ENCODE measurements at places on chromosomes 5 and 9.

DNA sequence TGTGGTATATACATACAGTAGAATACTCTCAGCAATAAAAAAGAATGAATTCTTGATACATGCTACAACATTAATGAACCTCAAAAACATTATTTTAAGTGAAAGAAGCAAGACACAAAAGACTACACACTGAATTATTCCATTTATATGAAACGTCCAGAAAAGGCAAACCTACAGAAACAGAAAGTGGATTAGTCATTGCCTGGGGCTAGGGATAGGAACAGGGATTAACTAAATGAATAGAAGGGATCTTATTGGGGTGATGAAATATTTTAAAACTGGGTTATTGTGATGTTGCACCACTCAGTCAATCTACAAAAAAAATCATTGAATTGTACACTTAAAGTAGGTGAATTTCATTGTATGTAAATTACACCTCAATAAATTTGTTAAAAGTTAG, 326.7 kb downstream of the PIK3R1 start:
- DNase-seq = no peak

DNA sequence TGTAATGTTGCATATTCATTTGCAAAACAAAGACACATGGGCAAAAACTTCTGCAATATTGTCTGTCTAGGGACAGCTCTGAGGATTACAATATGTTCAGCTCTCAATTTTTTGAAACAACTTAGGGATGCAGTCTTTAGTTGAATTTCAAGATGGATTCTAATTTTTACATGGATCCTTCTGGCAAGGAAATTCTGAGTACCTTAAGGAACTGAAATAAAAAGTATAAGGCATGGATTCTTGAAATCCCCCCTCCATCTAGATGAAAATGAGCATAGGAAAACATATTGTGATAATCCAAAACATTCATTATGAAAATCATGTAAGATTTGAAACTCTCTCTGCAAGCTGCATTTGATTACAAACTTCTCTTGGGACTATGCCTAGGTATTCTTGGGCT, 568.6 kb downstream of the CETN3 start:
- DNase-seq = no peak

GRCh38 chr5:159041444-159042198, 58.1 kb downstream of the EBF1 start:
- DNase-seq = no peak

DNA sequence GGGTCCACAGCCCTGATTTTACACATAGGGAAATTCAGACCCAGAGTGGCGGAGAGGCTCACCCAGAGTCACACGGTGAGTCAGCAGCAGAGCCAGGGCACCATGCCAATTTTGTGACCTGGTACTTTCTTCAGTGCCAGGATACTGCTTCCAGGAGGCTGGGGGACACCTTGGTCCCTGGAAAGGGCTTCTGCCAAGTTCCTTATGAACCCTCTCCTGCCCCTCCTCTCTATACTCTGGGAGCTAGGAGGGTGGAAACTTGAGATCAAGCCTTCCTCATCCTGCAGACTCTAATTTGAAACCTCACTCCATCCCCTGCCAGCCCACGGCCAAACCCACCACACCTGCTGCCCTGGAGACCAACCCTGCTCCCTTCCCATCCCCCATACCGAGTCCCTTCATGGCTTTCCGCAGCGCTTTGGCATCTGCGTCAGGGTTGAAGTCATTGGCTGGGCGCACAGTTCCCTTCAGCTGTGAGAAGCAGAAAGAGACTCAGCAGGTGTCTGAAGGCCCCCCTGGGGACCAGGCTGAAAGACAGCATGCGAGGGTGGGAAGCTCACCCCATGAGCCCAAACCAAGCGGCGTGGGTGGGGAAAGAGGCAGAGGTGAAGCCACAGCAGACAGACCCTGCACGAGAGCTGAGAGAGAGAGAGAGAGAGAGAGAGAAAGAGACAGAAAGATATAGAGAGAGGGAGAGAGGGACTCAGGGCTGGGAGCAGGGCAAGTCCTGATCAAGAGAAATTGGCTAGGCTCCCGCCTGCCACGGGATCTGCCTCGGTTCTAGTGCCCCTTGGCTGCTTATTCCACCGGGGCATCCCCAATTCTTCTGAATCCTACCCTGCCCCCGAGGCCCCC, 33.5 kb downstream of the ANXA6 start:
- DNase-seq = peak; percentile 47

DNA sequence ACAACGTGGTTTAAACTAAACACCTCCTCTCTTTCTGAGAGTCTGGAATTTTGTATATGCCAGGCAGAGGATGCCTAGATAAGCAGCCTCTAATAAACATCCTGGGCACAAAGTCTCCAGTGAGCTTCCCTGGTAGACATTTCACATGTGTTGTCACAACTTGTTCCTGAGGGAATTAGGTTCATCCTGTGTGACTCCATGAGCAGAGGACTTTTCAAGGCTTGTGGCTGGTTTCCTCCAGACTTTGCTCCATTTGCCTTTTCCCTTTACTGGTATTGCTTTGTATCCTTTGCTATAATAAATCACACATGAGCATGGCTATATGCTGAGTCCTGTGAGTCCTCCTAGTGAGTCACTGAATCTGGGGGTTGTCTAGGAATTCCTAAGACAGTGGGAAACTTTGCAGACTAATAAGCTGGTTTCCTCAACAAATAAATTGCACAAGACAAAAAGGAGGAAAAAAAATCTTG, 77.4 kb downstream of the NR2F1-AS1 start:
- DNase-seq = no peak

DNA sequence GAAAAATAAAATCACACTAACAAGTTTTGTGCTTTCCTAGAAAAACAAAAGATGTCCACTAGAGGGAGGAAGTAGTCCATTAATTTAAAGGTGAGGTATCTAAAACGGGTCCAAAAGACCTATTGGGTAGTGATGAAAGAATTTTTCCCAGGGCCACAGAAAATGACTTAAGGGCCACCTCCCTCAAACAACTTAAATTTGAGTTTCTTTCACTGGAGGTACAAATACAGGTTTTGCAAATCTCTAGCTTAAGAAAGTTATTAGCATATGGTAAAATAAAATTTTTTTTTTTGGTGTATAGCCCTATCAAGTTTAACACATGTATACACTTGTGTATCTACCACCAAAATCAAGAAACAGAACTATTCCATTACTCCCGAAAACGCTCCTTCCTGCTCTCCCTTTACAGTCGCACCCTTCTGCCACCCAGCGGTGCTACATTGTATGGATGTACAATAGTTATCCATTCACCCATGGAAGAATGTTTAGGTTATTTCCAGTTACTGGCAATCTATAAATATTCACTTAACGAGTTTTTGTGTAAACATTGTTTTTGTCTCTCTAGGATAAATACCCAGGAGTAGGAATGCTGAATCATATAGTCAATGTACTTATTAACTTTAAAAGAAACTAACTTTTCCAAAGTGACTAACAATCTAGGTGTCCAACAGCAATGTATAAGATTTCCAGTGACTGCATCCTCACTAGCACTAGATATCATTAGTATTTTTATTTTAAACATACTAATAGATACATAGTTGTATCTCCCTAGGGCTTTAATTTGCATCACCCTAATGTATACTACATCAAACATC, 21.9 kb downstream of the DEPDC1B start:
- DNase-seq = peak; percentile 13

- peak; percentile 68 for DNase-seq
Observed at GRCh38 chr5:67246108-67246507, 49.5 kb upstream of the CD180 start.

GRCh38 chr9:110638381-110638954, 30.1 kb upstream of the MUSK start:
- peak; percentile 20 for DNase-seq

DNA sequence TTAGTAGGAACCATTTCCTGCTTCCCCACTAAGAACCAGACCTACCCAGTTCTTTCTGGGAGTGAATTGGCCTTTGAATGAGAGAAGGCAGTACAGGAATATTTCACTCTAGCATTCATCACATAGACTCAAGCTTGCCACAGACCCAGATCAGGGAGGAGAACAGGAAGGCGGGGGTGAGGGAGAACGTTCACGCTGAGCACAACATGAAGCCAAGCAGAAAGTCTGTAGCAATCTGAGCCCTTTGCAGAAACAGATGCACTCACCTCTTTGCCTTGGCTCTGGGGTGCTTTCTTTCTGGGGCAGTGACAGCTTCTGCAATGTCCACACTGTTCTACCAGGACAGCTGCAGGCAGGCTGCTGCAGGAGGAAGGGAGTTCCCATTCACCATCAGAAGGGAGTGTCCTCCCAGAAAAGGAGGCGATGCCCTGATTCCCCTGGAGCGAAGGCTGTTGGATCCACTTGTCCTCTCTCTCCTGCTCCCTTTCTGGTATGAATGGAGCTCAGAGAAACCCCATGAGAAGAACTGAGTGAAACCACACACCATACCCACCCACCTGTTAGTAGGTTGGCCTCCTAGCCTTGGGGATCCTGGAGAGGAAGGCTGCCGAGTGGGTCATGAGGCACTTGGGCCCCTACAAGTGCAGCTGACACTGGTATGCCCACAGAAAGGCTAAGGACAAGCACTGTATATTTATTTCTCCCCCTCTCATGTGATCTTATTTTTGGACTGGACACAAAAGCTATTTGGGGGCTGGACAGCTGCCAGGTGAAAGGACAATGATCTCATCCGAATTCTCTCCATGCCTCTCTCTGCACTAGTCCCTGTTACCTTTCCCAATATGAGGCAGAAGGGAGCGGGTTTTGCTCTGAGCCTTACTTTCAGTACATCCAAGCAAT, 11.7 kb upstream of the FGF1 start:
- peak; percentile 21 for DNase-seq

DNA sequence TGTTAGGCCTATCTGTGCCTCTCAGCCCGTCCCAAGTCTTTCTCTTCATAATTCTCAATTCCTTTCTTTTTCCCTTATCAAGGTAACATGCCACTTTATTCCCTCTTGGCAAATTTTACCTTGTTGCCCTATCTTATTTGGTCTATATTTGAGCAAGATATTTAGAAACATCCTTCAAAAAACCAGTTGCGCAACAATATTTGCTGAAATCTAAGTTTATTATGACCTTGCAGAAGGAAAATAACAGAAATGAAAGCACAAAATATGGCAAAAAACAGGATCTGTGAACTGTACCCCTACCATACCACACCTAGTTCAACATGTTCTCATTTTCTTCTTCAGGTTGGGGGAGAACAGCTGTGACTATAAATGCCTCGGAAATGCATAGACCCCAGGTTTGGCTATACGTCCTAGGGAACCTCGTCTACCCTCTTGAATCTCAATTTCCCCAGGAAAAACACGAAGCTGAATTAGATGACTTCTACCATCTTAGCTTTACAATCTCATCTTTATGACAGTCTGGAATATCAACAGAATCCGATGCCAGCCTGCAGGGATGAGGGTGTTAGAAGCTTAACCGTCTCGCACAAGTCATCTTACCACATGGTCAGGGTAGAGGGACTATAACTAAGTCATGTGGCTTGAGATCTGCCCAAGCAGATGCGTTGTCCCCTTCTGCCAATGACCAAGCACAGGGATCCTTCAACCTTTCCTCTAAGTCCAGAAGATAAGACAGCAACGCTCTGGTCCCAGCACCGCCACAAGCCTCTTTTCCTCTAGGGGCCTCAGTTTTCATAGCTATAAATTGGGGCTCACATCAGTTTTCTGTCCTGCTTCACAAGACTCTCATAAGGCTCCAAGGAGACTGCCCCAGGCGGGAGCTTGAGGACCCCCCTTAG, 1.3 kb downstream of the LCP2 start:
- DNase-seq = no peak

GRCh38 chr5:80172067-80172695, 83.7 kb downstream of the SERINC5 start:
- DNase-seq = no peak

DNA sequence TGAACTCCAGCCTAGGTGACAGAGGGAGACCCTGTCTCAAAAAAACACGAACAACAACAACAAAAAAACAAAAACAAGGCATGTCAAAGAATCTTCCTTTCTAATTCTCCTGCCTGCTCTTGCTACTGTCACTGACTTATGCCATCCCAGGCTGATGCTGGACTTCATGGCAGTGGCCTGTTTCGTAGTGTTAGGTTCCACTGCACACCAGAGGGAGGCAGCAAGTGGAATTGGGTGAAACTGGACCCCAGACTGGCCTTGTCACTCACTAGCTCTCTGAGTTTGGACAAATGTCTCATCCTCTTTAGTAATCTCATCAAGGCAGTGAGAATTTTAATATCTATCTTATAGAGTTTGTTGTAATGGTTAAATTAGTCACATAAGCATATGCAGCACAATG, 12.9 kb downstream of the NIM1K start:
- DNase-seq = no peak

GRCh38 chr5:616484-617039, 4.4 kb downstream of the CEP72 start:
- DNase-seq = no peak

GRCh38 chr5:74974451-74975091, 77.8 kb downstream of the GCNT4 start:
- no peak for DNase-seq

DNA sequence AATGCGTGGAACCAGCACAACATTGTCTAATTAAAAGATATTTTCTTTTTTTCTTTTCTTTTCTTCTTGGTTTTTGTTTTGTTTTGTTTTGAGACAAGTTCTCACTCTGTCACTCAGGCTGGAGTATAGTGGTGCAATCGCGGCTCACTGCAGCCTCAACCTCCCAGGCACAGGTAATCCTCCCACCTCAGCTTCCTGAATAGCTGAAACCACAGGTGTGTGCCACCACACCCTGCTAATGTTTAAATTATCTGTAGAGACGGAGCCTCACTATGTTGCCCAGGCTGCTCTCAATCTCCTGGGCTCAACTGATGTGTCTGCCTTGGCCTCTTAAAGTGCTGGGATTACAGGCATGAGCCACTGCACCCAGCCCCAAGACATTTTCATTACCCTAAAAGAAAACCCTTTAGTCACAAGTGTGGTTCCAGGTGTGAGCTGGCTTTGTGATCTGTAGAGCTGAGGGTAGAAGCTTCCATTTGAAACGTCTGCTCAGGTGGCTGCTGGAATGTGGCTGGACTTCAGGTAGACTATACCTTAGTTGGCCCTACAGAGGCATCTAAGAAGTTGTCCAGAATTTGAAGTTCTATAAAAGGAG, 19.1 kb upstream of the NEK6 start:
- no peak for DNase-seq

GRCh38 chr5:176410486-176411180, 5.7 kb downstream of the CLTB start:
- no peak for DNase-seq

GRCh38 chr5:160456480-160457177, 35.0 kb downstream of the PTTG1 start:
- DNase-seq = no peak

DNA sequence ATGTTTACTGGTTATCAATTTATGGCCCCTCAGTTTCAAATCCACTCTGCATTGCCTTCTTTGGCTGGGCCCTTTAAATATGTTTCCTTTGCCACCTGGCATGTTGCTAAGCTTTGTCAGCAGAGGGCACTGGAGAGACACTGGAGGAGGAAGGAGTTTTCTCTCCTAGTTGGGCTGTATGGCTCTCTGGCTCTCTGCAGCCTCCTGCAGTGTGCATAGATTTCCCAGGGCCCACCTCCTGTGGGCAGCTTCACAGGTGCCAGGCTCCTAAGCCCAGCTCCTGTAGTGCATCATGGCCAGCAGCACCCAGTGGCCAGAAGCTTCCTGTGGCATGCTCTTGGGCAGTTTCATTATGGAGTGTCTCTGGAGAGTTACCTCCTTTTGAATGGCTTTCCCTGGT, 23.3 kb downstream of the CAVIN4 start:
- DNase-seq = peak; percentile 83

- DNase-seq = no peak
Observed at GRCh38 chr9:78725503-78725902, 428.6 kb downstream of the PSAT1 start.

Data from NCI-H1092 treated with DMSO at 0.1 percent for 48 hours (cell line).